M059J (cell line): ENCODE measurements at places on chromosomes 5 and 9.

DNA sequence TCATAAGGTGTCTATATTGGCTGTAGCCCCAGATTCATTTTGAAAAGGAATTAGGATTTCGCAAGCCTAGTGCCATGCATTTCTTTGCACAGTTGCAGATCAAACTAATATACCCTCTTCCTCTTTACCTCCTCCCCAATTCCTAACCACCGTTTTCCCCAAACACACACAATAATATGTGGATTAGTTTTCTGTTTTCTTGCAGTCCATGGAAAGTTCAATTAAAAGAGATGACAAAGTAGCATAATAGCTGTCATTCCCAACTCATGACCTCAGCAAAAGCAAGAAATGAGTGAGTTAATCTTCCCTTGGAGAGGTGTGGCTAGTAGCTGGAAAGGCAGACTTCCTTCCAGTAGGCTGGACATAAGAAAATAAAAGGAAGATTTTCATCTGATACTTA, 349.1 kb downstream of the TMEM232 start:
- peak; percentile 11 for DNase-seq

DNA sequence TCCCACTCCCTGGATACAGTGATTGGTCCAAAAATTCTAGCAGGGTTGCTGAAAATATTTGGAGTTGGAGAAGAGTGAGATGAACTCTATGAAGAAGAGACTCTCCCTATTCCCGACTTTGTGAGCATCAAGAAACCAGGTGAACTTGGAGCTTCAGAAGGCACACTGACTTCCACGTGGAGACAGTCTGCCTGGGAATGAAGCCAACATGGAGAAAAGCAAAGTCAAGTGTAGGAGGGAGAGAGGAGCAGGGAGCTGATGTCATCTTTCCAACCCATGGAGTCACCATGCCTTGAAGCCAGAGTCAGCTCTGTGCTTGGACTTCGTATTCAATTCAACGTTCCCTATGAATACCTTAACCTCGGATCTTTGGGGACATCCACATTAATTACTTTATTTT, 125.1 kb downstream of the NPR3 start:
- peak; percentile 39 for DNase-seq

GRCh38 chr9:60545346-60545877, 368.8 kb upstream of the SPATA31A5 start:
- DNase-seq = no peak

DNA sequence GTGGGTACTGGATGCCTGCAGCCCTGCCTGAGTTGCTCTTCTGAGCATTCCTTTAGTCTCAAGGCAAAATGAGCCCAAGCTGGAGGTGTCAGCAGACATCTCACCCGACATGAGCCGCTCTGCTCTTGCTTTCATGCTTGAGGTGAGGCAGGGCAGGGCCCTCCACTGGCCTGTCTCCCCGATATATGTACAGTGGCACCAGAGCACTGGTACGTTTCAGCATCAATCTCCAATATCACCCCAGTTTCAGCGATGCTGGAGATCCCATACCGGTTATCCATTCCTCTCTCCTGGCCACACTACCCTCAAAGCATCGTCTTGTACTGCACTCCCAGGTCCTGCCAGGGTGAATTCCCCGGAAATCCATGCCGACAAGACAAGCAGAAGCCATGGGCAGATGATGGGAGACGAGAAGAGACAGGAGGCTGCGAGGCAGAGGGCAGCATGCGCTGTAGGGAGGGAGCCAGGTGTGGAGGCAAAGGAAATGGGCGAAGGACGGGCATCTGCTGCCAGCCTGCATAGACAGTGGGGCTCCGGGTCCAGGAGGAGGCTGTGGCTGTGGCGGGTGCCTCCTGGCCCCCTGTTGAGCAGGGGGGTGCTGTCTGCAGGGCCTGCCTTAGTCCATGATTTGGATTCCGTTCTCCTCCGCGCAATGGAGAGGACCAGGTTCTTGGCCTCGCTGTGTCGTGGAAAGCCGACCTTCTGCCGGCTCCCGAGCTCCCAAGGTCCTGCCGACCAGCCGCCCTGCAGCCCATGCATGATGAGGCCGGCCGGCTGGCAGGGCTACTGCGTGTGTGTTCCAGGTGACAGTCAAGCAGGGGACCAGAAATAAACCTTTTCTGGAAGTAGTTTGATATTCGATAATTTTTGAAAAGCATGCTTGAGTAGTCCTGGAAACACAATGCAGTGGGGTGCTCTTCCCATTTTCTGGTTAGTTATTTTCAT, 152.2 kb upstream of the IRX2 start:
- DNase-seq = no peak

GRCh38 chr9:15211160-15211814, 95.7 kb downstream of the TTC39B start:
- peak; percentile 66 for DNase-seq

DNA sequence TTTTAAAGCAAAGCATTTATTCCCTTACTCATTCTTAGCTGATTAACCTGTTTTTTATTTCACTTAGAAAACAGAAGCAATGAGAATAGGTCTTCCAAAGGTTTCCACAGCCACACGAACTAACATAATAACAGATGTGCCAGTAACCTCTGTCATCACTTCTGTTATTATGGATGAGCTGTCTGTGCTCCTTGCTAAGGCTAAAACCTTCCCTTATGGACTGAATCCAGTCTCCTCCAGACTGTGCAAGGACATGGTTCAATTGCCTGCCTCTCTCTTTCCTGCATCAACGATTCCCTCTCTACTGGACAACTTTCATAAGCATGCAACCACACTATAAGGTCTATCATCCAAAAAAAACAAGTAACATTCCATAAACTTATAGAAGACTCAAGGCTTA, 1446.2 kb downstream of the MAT2B start:
- DNase-seq = no peak

GRCh38 chr9:600006-600405, 241.5 kb upstream of the DMRT1 start:
- DNase-seq = no peak

DNA sequence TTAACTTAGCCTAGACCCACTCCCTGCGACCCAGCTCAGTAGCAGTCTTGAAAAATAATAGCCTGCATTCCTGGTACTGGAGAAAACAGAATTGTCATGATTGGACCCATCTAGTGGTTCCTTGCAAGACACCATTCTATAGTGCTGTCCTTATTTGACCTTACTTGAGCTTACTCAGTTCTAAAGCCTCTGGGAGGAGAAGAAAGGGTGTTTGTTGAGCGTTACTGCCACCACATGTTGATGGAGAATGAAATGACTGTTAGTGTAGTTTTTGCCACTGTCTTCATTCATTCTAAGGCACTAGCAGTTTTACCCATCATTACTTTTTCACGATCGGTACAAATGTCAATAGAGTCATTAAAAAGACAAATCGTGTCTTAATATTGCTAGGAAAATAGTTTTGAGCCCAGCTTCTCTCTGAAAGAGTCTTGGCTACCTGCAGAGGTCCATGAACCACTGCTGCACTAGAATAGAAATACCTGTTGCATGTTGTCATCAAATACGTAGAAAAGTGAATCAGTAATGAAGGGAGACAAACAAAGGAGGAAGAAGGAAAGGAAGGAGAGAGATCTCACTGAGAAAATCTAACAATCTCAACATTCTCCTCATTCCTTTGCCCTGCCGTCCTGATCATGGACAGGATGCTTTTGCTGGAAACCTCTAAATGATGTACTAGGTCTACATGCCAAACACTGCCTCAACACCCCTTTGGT, 96.0 kb downstream of the LIX1 start:
- DNase-seq = peak; percentile 49

DNA sequence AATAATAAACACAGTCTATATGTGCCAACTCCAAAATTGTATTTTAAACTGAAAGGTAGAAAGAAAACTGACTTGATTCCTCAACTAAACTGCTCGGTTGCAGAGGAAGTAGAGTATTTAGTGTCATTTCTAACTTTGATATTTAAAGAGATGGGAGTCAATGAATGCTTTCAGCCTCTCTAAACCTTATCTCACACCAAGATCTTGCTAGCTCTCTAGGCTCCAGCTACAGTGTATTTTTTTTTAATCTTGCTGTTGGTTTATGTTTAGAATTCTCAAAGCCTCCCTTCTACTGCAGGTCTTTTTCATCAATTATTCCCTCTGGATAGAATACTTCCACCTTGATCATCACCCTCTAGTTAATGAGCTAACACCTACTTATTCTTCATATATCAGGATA, 419.4 kb upstream of the ZNF462 start:
- no peak for DNase-seq

DNA sequence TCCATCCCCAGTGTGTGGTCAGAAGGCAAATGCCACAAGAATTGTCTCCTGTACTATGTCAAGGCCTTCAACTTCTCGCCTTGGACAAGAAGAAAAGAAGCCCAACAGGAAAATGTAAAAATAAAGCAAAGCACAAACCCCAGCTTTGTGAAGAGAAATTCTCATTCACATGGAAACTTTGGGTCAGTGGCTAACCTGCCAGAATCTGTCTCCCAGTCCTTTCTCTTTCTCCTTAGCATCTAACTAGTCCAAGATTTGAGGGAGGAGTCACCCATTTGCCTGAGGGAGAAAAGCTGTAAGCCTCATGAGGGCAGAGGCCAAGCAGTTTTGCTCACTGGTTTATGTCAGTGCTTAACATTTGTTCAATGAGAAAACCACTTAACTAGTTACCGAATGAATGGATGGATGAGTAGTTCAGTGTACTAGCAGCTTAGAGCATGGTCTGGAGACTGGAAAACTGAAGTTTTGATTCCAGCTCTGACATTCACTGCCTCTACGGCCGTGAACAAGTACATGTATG, 36.0 kb downstream of the ADAM19 start:
- peak; percentile 44 for DNase-seq

DNA sequence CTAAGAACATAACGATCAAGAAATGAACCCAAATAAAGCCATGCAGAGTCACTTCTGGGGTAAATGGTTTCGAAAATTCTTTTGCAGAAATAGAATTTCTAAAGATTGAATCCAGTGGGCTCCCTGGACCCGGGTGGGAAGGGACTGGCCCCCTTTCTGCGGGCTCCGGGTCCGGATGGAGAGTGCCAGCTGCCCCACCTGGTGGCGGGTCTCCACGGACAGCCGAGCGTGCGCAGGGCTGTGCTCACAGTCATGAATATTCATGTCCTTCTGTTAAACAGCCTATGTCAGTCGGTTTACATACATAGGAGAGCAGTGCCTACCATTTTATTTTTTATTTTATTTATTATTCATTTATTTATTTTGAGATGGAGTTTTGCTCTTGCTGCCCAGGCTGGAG, 4.7 kb upstream of the PPP1R26 start:
- no peak for DNase-seq

DNA sequence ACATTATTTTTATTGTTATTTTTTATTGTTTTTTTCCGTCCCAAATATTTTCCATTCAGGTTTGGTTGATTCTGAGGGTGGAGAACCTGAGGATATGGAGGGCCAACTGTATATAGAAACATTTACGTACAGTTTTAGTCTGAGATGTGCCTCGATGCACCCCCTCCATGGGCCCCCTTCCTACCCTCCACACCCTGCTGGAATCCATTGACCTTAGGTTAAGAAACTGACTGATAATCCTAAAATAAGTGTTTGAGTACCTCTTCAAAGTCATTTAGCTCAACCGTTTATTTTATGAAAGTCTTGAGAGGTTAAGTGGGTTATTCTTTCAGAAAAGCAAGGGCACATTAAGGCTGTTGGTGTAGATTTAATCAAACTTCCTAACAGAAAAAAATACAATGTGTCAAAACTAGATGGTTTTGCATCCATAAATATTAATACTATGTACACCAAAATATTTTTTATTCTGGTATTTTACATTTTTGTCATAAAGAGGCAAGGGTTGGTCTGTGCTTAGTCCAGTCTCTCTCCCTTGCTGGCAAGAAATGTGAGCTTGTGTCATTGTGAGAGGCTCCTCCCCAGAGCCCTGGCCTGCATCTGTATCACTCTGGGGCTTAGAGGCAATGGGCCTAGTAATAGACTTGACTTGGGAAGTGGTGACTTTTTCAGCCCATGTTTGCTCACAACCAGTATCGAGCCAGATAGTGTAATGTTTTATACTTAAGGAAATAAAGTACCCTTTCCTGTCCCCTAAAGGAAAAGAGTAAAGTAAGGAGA, 15.7 kb downstream of the MTRR start:
- no peak for DNase-seq

DNA sequence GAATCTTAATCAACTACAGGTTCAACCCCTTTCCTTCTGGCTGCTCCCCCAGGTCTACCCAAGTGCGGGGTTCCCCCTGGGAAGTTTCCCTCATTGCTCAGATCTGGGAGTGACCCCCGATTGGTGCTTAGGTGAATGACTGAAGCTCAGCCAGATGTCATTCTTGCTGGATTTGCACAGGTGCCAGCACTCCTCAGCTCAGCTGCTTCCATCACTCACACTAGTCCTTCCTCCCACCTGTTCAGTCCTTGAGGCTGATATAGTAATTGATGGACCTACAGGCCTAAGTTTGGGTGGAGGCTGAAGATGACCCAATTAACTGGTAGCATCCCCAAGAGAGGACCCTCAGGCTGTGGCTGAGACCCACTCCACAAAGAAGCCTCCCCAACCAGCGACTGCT, 32.9 kb downstream of the PRLR start:
- no peak for DNase-seq

GRCh38 chr9:3040761-3041160, 196.9 kb upstream of the PUM3 start:
- no peak for DNase-seq

- peak; percentile 54 for DNase-seq
These were observed 30.9 kb upstream of the SLC46A2 start for GRCh38 chr9:112921549-112921948.
